ENCODE measurements at places on chromosomes 5 and 9.

- no peak for DNase-seq
These were observed 183.5 kb upstream of the ACO1 start for GRCh38 chr9:32200896-32201295.

GRCh38 chr9:87238545-87238944, 259.1 kb upstream of the DAPK1 start:
- no peak for DNase-seq

DNA sequence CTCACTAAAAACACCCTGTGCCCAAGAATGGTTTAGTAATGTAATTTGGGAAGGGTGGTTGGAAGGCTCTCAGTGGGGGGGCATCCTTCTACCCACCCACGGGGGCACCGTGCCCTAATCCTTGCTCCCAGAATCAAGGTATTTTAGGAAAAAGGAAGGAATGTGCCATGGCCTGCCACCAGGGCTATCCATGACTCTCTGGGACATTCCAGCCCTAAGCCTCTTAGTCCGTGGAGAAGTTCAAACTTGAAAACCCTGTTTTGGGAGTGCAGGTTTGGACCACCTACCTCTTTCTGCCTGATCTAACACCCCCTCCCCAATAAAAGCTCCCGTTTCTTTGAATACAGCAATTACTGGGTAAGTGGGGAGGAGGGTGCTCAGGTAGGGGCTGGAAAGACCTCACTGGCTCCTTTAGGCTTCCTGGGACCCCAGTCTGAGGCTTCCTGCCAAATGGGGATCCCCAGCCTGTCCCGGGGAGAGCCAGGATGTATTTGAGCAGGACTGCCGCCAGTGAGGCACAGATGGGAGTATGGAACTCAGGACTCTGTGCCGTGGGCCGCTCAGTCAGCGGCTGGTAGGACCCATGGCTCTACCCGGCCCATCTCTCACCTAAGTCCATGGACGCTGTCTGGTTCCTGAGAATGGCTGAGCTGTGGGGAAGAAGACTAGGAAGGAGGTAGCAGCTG, 3.6 kb upstream of the PITX1 start:
- DNase-seq, result no peak

- DNase-seq, result no peak
These were observed 29.1 kb downstream of the P4HA2 start for GRCh38 chr5:132198571-132198970.

GRCh38 chr9:137691646-137692351, 73.0 kb downstream of the EHMT1 start:
- peak; percentile 63 for DNase-seq

DNA sequence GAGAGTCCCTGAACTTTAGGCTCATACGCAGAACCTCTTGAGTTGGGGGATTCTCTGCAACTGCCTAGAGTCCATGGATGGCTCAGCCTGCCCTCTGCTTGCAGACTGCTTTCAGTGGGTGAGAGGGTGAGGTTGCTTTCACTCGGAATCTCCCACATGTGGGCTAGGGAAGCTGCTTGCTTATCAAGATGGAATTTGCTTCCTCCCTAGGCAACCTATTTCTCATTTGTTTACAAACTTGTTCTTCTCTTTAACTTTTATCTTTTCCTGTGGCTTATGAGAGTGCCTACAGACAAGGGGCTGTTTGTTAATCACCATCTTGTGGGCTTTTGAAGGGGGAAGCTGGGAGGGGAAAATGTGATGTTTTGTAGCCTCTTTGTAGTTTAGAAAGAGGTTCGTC, 10.0 kb downstream of the TLE4 start:
- DNase-seq, result peak; percentile 73

DNA sequence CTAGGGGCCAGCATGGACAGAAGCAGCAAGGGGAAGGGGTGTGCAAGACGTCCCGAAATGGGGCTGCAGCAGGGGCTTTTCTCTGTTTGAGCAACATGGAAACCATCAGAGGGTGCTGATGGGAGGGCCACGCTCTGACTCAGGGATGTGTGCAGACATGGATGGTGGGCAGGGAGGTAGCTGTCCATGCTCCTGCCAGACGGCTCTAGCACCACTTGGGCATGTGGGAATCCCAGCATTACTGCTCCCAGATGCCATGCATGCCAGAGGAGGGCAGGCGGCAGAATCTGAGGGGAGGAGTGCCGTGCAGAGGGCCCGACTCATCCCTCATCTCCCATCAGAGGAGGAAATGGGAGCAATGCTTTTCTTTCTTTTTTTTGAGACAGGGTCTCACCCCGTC, 45.6 kb upstream of the SLC25A51 start:
- no peak for DNase-seq

- DNase-seq, result no peak
These were observed 340.3 kb upstream of the CD180 start for GRCh38 chr5:67536866-67537265.

DNA sequence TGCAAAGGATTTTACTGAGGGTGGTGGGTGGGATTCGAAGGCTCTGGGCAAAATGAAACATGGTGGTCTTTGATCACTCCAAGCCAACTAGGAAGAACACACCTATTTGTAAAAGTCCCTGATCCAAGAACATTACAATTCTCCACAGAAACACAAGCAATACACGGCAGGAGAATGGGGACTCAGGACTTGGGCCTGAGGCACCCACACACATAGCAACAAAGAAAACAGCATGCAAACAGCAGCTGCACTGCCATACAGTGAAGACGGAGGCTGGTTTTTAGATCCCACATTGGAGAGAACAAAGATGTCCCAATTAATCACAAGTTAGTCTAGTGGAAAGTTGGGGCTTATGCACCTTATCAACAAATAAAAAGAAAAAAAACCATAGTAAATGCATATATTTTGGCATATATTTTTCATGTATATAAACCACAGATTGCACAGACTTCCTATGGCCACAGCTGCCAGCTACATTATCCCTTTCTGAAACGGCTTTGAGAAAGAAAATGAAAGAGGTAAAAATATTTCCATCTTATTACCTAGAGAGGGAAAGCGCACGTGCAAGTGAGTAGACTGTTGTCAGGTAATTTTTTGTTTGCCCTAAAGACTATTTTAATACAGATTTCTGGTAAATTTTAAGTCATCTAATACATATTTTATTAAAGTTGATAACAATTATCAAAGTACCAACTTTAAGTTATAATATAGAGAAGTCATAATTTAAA, 410.9 kb downstream of the BNC2 start:
- DNase-seq, result no peak

- DNase-seq, result no peak
These were observed 77.9 kb downstream of the TRIM32 start for GRCh38 chr9:116765011-116765410.

GRCh38 chr5:137113939-137114338, 385.2 kb downstream of the SPOCK1 start:
- no peak for DNase-seq

GRCh38 chr5:132265336-132266030, 8.0 kb downstream of the PDLIM4 start:
- peak; percentile 50 for DNase-seq

- no peak for DNase-seq
These were observed 180.0 kb downstream of the KIF4B start for GRCh38 chr5:155193483-155194107.

DNA sequence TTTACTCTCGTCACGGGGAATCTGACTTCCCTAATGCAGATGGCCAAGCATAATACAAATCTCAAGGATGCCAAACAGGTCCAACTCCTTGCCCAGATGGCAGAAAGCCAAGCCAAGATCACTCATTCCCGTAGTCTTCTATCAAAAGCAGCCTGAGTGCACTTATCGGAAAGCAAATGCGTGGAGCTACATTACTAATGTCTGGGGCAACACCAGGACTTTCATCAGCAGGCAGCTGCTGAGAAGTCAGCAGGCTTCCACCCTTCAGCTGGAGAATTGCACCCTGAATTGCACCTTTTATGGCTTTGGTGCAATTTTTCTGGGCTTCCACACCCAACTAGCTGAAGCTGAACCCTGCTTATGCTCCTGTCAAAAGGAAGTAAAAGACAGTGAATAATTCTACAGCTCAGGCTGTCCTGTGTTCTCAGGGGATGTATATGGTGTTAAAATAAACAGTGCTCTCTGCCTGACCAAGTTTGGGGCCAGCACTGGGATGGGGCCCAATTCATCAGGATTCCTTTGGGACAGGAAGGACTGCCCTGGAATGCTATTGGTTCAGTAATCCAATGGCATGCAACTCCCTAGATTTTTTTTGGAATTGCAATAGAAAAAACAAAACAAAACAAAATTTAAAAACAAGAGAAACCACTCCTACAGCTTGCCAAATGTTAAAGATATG, 92.6 kb downstream of the DPYSL3 start:
- no peak for DNase-seq

DNA sequence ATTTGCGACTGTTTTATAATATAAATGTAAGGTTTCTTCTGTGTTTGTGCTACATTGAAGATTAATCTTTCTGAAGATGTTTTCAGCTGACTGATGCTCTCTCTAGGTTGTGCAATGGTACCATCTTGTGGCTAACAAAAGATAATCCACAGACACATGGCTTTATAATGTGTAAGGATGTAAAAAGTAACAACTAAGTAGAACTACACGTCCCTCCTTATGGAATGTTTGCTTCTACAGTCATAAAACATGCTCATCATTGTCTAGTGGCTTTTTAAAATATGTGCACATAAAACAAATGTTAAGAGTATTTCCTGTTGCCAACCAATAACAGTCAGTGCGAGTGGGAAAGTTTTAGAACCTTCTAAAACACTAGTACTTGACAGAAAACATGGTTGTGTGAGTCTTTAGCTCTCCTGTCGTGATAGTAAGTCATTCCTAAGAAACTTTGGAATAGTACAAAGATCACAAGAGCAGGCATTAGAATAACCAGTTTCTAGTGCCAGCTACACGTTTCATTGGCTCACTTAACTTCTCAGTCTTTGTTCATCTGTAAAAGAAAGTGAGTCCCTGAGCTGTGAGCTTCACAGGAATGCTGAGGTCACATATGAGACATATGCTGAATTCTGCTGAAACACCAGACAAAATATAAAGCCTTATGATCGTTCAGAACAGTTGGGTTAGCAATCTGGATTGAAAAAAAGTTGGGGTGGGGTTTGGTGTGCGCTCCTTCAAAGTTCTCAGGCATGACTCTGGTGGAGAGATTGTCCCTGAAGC, 75.7 kb upstream of the GLIS3 start:
- peak; percentile 42 for DNase-seq

GRCh38 chr9:89872426-89872912, 267.7 kb downstream of the GADD45G start:
- DNase-seq, result no peak

DNA sequence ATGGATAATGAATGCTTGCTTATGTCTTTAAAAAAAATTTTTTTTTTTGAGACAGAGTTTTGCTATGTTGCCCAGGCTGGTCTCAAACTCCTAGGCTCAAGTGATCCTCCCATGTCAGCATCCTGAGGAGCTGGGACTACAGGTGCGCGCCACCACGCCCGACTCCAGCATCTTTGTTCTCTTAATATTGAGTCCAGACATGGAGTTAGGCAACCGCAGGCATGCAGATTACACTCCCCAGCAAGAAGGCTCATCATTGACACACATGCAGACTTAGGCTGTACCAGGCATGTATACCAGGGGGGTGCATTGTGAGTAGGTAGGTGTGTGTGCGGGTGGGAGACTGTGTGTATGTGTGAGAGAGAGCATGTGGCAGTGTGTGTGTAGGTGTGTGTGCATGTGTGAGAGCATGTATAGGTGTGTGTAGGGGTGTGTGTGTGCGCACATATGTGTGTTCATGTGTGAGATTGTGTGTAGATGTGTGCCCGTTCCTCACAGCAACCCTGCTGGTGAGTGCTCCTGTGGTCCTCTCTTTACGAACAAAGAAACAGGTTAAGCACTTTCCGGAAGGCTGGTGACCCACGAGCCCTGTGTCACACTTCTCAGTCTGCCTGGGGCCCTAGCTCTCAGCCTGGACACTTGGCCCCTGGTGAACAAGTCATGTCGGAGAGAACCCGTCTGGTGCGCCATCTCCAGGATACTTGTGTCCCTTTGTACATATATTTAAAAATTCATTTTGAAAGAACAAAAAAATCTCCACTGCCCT, 6.2 kb downstream of the OBP2B start:
- no peak for DNase-seq

- DNase-seq, result no peak
These were observed 235.1 kb upstream of the TUT7 start for GRCh38 chr9:86589273-86589672.

DNA sequence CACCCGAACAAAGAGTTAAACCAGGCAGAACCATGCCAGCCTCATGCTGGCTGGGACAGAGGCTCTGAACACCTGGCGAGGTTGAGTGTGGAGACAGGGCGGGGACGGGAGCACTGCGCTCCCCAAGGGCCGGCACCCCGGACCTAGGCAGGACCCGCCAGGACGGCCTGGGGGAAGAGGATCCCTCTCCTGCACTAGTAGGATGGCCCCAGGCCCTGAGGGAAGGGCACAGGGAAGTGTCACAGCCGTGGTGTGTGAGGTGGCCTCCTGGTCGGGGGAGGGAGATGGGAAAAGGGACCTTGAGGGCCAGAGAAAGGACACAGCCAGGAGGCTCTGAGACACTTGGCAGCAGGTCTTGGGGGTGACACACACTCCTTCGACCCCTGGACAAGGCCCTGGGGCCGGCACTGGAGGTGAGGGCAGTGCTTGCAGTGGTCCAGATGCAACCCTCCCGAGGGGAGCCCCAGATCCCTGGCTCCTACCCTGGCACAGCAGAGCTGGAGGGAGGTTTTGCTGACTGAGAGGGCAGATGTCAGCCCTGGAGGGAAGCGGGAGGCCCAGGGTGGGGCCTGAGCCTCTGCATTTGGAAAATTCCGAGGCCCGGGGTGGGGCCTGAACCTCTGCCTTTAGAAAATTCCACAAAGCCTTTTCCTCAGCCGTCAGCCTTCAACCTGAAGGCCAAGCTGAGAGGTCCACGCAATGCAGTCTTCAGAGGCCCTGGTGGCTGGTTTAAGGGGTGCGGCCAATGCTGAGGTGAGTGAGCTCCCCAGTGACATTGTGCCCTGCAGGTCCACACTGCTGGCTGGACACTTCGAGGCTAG, 24.8 kb upstream of the TERT start:
- no peak for DNase-seq

DNA sequence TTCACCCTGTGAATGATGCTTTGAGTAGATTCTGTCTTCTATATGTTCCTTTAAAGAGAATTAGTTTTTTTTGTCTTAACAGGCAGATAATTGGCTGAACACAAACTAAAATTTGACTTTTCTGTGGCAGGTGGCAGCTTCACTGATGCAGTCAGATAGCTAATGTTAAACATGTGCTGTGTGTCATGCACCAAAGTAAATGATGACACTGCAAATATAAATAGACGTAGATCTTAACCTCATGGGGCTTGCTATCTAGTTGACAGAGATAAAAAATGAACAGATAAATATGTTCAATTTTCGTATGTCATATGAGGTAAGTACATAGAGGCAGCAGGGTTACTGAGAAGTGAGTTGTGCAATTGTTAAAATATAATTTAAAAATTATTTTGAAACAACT, 82.7 kb downstream of the PARP8 start:
- DNase-seq, result no peak

DNA sequence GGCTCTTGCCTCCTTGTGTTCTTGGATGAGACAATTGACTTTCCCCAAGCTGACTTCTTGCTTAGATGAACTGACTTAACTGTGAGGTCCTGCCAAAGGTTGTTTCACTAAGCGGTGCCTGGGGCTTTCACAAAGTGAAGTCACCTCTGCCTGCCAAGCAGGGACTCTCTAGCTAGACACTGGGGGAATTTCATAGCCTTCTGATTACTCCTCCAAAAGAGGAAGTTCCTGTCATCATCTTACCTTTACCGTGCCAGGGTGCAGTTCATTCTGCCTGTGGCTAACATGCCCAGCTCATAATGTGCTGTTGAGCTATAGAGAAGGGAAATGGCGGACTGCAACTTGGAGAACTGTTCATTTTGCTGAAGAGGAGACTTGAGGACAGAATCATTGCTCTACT, 472.0 kb upstream of the WWC1 start:
- DNase-seq, result peak; percentile 42
